Common myeloid progenitor, CD34-positive (primary cell): ENCODE measurements at places on chromosomes 7 and 10.
A peak's percentile ranks its signal among the peaks of the same experiment; 100 is the strongest.

DNA sequence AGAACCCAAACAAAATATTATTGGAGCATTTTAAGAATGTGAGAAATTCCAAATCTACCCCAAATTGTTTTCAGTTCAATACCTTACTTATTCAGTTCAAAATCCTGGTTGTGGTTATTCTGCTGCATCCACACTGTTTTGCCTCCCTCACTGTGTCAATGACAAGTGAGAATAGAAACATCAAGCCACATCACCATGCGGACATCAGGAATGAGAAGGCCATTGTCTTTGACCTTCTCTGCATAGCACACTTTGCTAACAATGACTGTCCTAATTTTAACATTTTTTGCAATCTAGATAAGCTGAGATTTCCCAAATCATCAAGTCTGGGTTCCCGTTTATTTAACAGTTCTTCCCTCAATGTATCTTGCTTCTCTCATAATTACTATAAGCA is 93.7 kb downstream of the ELAPOR2 start:
- no peaks in the 10 kb centered on the region for H3K4me1 ChIP-seq
- DNase-seq: no peak
- H3K27me3 ChIP-seq: no peaks in the 10 kb centered on the region
- no peak overlapping the region for H3K27ac ChIP-seq

GRCh38 chr10:488933-489215 is 200.6 kb downstream of the DIP2C start:
- no peak overlapping the region for H3K27ac ChIP-seq
- H3K36me3 ChIP-seq: no peaks in the 10 kb centered on the region
- no peak for DNase-seq
- no peak overlapping the region for H3K4me3 ChIP-seq
- H3K27me3 ChIP-seq: no peaks in the 10 kb centered on the region
- no peaks in the 10 kb centered on the region for H3K4me1 ChIP-seq

GRCh38 chr7:47652591-47652990 is 70.7 kb upstream of the TNS3 start:
- DNase-seq: no peak
- no peaks in the 10 kb centered on the region for H3K36me3 ChIP-seq
- H3K4me3 ChIP-seq: no peak overlapping the region
- H3K4me1 ChIP-seq: peaks cover 49% of the 10 kb centered on the region

DNA sequence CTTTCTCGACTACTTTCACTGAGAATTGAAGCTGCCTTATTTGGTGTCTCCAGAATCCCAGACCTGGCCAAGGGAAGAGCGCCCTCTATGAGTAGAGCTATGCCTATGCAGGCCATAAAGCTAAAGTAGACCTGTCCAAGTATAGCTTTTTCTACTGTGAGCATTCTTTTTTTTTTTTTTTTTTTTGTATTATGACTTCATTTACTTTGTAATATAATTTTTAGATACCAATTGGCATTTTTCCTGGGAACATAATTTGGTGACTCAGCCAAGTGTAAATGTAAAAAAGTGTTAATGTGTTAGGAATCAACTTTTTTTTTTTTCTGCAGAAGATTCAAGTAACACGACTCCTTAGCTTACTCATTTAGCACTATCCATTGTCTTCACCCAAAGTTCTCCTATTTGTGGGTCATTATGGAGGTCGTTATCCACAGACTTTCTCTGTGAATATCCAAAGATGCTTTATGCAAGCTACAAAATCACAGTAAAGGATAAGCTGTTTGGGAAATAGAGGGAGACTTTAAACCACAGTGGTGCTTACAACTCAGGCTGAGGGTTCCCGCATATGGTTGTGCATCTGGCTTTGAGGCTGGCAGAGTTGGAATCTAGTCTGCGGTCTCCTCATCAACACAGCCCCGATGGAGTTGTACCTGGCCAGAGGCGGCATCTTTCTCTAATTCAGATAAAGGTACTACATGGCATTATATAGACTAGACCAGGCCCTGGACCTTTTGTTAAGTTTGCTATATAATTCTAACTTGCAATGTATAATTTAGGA is 1040.2 kb upstream of the SORCS1 start:
- H3K36me3 ChIP-seq: no peaks in the 10 kb centered on the region
- peak; percentile 53 for DNase-seq
- no peak overlapping the region for H3K27ac ChIP-seq
- no peak overlapping the region for H3K4me3 ChIP-seq
